SK-N-MC (cell line): ENCODE measurements at places on chromosomes 1 and 21.

- no peak for DNase-seq
Measured at GRCh38 chr1:173332026-173332425, 124.9 kb upstream of the TNFSF4 start.

DNA sequence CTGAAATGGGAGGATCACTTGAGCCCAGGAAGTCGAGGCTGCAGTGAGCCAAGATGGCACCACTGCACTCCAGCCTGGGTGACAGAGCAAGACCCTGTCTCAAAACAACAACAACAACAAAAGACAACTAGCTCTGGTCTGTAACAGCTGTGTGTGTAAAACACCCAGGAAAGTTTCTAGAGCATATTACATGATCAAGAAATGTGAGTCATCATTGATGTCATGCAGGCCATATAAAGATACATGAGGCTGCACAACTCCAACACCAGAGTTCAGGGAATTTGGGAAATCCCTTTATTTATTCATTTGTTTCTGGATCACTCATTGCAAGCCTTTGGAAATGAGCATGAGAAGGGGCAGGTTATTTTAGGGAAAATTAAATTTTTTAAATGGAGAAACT lies 50.3 kb upstream of the CTPS1 start:
- DNase-seq = no peak

DNA sequence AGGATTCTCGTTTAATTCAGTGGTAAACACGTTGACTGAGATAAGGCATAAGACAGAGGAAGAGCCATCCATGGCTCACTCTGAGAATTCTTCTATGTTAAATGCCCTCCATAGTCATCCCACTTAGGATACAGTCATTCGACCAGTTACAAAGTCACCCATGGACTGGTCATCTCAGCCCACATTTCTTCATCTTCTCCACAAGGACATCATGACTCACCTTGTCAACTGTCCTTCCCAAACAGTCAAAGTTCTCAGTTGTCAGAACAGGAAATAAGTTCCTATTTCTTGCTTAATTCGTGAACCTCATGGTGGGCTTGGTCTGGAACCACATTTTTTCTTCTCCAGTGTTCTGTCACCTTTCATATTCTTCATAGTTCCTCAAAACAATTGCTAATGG lies 133.2 kb downstream of the TGFB2 start:
- no peak for DNase-seq

DNA sequence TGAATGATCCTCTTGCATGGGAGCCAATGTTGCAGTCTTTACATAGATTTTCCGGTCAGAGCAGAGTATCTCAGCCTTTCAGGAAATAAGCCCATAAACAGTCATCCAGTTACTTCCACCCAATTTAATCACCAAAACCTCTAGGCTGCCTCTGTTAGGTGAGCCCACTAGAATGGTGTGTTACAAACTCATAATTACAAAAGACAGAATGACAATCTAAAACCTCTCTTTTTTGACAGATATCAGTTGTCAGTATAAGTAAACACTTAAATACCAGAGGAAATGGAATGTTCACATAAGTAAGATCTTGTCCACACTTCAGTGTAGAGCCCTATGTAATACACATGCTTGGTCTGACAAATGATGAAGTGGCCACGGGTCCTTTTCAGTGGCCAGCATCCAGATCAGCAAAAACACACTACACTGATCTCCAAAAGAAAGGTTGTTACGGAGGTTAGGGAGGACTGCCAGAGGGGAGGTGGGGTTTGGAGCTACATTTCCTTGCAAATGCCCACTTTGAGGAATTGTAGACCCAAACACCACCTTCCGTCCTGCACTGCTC lies 71.3 kb upstream of the FBXO28 start:
- DNase-seq = no peak

GRCh38 chr1:29786791-29787732 lies 550.7 kb downstream of the PTPRU start:
- no peak for DNase-seq

GRCh38 chr1:163174524-163175437 lies 27.9 kb downstream of the RGS5 start:
- DNase-seq = peak; percentile 48

DNA sequence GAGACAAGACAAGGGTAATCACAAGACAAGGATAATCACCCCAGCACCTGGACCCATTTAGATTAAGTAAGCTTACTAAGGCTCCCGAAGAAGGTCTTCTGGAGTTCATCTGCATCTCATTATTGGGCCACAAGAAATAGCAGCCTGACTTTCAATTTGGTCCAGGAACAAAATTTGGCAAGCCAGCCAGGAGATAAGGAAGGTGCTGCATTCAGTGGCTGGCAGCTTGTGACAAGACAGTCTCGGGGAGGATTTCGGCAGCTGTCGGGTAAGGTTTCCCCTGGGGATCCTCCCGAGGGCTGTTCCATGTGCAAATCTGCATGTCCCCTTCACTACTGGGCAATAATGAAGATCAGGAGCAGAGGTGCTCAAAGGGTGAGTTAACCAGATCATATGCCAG lies 195.2 kb downstream of the FCRL5 start:
- DNase-seq = no peak

DNA sequence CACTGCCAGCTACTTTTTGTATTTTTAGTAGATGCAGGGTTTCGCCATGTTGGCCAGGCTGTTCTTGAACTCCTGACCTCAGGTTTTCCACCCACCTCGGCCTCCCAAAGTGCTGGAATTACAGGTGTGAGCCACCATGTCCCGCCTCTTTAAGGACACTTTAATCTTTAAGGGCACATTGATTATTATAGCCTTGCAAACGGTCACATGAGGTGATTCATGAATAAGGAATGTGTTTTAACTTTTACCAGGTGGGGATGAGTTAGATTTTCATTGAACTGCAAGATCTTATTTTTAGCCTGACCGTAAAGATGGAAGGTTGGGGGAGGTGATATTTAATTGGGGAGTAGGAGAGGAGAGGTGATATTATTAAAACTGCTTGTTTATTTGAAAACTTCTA lies 61.9 kb downstream of the TBCE start:
- DNase-seq = no peak

GRCh38 chr1:32339363-32339978 lies 3.4 kb upstream of the MARCKSL1 start:
- no peak for DNase-seq

GRCh38 chr1:48249868-48250267 lies 27.4 kb downstream of the SLC5A9 start:
- DNase-seq = no peak

- no peak for DNase-seq
Measured at GRCh38 chr1:223301371-223301770, 62.6 kb downstream of the SUSD4 start.

DNA sequence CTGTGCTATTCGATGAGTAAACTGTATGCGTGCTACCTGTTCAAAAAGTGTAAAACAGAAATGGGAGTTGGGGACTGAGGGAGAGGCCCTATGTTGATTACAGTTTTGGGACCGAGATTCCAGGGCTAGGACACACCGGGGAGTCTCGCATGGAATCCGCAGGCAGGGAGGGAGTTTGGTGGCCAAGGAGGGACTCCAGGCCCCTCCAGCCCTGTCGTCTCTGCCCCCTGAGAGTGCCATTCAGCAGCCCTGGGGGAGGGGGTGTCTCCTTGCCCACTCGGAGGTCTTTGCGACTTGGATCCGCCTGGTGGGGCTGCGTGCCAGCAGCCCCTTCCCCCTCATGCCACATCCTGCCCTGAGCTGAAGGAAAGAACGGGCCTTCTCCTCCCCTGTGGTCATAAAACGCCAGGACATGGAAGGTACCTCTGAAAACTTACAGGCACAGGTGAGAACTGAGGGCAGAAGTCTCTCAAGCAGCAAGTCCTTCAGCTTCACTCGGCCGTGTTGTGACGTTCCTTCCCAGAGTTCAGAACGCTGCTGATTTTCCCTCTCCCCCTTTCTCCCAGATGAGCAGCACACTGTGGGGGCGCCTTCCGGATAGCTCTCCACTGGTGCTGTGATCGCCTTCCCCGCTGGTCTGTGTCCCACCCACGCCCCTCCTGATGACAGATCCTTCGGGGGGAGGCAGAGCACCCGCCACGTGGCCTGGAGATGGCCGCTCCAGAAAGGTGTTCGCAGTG lies 141.4 kb downstream of the PEX14 start:
- no peak for DNase-seq
